Activated naive CD4-positive, alpha-beta T cell treated with anti-CD3 and anti-CD28 coated beads, Interleukin-2, amount 10 ng/mL, durations not matched to agents 7 days and 5 days (primary cell): ENCODE measurements at places on chromosomes 12 and 14.

DNA sequence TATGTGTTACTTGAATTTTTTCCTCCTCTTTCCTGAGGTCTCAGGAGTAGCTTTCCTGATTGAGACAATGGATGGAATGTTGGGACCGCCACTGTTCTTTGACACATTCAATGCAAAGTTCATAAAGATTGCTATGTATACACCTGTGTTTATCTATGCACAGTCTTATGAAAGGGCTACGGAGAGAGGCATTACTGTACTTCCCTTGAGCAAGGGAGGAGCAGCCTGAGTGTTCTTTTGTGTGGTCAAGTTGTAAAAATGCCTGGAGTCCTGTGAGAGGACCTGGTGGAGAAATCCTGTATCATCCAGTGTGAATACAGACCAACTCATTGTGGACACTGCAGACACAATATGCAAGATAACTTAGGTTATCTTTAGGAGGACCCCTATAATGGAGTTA lies 1.2 kb downstream of the SRGAP1 start:
- H3K4me3 ChIP-seq: no peak overlapping the region
- no peaks in the 10 kb centered on the region for H3K36me3 ChIP-seq
- no peak overlapping the region for H3K27ac ChIP-seq
- peaks cover 58% of the 10 kb centered on the region for H3K27me3 ChIP-seq
- peaks cover 9% of the 10 kb centered on the region for H3K4me1 ChIP-seq

DNA sequence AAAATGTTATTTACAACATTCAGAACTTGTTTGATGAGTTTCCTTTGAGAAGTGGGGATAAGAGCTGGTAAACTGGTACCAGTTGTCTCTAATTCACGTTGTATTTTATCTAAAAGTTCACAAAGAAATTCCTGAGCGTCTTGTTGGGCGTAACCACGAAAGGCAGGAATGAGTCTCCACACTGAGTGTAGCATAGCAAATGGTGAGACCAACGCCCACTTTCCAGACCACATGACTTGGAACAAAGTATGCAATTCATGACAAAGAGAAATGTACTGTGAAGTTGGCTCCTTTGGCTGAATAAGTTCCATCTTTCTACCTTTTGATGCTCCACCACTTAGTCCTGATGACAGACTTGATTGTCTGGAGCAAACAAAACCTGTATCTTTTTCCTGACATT lies 18.4 kb downstream of the USP44 start:
- H3K27me3 ChIP-seq: no peaks in the 10 kb centered on the region
- H3K36me3 ChIP-seq: no peaks in the 10 kb centered on the region
- no peak for DNase-seq
- H3K27ac ChIP-seq: no peak overlapping the region
- no peak overlapping the region for H3K4me3 ChIP-seq
- peaks cover 4% of the 10 kb centered on the region for H3K4me1 ChIP-seq

DNA sequence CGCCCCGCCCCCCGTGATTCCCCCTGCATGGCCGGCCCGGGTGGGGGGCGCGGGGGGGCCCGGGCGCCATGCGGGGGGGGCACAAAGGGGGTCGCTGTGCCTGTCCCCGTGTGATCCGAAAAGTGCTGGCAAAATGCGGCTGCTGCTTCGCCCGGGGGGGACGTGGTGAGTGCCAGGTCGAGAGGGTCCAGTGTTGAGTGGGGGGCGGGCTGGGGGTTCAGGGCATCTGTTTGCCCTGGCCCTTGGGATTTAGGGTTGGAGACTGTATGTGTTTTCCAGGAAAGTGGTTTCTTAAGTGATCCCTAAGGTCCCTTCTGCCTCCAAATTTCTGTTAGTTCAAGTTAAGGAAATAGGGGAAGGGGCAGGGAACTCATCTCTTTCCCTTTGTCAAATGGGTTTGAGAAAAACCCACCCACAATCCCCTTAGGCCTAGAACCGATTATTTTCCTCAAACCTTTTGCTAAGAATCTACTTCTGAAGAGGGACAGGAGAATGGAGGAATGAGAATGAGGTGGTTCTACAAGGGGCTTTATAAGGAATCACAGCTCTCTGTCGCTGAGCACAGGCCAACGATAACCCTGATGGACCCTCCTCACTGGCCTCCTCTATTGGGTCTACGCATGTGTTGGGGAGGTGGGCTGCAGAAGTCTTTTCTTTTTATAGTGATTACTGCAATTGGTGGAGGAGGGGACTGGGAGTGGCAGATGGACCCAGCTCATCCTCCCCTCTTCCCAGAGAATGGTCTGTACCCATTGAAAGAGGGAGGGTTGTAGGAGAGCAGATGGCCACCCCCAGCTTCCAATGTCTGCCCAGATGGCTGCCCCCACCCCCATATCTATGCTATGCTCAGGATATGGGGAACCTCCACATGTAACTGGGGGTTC lies 834 bp downstream of the ARHGEF25 start:
- H3K27me3 ChIP-seq: peaks cover 88% of the 10 kb centered on the region
- H3K36me3 ChIP-seq: peaks cover 2% of the 10 kb centered on the region
- H3K27ac ChIP-seq: no peak overlapping the region
- H3K4me1 ChIP-seq: peaks cover 11% of the 10 kb centered on the region

DNA sequence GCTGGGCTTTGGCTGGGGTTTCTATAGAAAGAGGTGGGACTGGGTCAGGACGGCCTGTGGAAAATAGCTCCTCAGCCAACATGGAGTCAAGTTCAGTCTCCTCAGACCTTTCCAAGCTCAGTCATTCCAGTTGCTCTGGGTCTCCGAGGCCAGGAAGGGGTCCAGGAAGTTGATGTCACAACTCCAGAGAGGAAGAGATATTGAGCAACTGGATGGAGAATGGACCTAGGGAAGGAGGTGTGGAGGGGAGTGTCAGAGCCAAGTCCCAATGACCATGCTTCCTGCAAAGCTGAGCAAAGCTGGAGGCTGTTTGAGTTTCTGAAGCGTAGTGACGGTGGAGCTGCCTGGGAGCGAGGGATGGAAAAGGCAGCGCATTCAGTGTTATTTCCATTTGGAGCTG lies 86.1 kb downstream of the SLC24A4 start:
- no peak overlapping the region for H3K4me3 ChIP-seq
- DNase-seq: no peak
- no peak overlapping the region for H3K27ac ChIP-seq
- H3K36me3 ChIP-seq: no peaks in the 10 kb centered on the region
- peaks cover 16% of the 10 kb centered on the region for H3K27me3 ChIP-seq

GRCh38 chr12:123150275-123150743 lies 581 bp downstream of the PITPNM2 start:
- no peak overlapping the region for H3K27ac ChIP-seq
- H3K4me1 ChIP-seq: peaks cover 46% of the 10 kb centered on the region
- peaks cover 15% of the 10 kb centered on the region for H3K27me3 ChIP-seq
- DNase-seq: peak; percentile 53
- H3K4me3 ChIP-seq: peak overlapping the region; percentile 84
- peaks cover 35% of the 10 kb centered on the region for H3K36me3 ChIP-seq

DNA sequence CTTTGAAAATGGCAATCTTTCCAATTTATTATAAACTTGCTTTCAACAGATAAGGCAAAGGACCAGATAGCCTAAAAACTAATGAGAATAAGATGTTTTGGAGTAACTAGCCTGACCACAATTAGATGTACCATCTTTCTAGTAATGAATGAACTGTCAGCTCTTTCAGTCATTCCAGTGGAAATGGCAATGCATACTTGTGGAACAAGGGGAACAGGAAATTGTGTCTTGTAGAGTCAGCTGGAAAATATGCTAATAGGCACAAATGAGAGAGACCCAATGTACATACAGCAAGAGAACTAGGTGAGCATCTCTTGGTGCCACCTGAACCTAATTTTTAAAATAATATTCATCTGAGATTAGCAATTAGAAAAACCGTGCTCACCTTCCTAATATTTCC lies 76.1 kb upstream of the GPHB5 start:
- H3K27me3 ChIP-seq: no peaks in the 10 kb centered on the region
- H3K36me3 ChIP-seq: peaks cover 43% of the 10 kb centered on the region
- no peak overlapping the region for H3K27ac ChIP-seq
- DNase-seq: no peak
- no peak overlapping the region for H3K4me3 ChIP-seq

- H3K4me3 ChIP-seq: peak overlapping the region; percentile 82
- H3K27me3 ChIP-seq: no peaks in the 10 kb centered on the region
- peak overlapping the region; percentile 24 for H3K27ac ChIP-seq
- H3K4me1 ChIP-seq: peaks cover 64% of the 10 kb centered on the region
- H3K36me3 ChIP-seq: peaks cover 11% of the 10 kb centered on the region
Measured at GRCh38 chr12:8034802-8035201, 2.3 kb downstream of the FOXJ2 start.
